ENCODE measurements at places on chromosomes 5 and 9.

DNA sequence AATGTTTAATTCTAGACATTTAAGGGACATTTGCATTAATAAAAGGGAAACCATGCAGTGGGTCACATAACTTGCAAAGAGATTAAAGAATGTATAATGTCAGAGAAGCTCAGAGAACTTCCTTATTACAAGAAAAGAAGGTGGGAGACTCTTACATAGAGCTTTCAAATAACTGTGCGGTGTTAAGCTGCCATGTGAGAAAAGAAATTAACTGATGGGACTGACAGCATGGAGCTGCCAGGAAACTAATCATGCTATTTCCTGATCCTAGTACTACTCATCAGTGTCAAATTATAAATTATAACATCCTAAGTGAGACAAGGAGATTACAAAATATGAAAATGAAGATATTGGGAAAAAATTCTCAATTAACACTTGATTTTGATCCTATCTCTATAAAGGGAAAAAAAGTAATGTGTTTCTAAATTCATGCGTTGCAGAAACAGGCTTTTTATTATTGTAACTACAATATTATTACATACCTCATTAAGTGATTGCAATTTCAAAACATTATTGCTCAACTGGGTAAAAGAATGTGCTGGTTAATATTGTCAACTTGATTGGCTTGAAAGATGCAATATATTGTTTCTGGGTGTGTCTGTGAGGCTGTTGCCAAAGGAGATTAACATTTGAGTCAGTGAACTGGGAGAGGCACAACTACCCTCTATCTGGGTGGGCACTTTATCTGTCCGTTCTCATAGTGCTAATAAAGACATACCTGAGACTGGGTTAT, 609.5 kb upstream of the NUDT12 start:
- no peak for DNase-seq

DNA sequence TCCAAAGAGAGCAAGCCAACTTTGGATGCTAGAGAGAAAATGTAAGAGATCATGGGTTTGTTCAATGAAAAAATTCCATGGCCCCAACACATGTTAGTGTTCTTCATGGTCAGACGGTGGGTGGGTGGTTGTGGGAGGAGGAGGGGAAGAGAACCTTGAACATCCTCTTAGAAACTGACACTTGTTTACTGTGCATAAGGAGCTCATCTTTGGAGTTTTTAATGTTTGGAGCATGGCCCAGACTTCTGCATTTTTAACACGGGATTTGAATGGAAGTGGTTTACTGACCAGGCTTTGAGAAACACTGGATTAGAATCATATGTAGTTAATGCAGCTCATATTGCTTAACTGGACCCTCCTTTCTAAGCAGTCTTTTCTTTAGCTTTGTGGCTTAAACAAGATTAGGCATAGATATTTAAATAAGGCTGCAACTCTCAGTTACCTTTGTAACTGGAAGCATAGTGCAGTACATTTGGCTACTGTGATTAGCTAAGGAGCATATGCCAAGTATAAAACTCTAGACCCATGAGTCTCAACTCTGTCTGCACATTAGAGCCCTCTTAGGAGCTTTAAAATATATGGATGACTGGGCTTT, 60.1 kb downstream of the FOCAD start:
- DNase-seq, result no peak

DNA sequence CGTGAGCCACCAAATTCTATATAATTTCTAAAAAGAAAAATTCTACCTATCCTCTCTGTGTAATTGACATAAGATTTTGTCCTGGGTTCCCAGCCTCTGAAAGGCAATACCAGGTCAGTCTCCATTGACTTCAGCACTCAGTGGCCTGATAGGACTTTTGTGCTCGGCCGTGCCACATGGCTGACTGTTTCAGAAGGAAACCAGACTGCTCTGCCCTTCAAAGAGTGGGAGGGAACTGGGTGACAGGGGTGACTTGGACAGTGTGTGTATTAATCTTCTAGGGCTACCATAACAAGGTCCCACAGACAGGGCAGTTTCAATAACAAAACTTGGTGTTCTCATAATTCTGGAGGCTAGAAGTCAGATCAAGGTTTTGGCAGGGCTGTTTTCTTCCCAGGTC, 43.0 kb downstream of the ARHGAP26 start:
- DNase-seq, result no peak

DNA sequence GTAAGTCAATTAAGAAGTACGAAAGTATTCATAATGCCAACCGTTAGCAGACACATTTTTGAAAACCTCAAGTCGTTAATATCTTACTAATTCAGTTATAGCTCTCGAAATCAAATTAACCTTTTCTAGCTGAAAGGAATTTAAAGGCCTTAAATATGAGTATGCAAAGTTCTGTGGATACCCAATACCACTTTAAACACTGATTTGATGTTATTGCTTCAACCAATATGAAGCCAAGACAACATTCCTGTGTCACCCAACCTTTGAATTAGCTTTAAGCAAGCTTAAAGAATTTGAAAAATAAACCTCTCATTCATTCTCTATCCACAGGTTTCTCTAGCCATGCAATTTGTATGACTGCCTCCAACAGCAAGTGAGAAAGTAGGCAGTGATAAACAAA, 204.5 kb downstream of the MCTP1 start:
- no peak for DNase-seq

GRCh38 chr5:7461371-7461770, 65.4 kb downstream of the ADCY2 start:
- DNase-seq, result no peak

- DNase-seq, result no peak
Observed at GRCh38 chr9:81145331-81145963, 543.9 kb downstream of the TLE1 start.

DNA sequence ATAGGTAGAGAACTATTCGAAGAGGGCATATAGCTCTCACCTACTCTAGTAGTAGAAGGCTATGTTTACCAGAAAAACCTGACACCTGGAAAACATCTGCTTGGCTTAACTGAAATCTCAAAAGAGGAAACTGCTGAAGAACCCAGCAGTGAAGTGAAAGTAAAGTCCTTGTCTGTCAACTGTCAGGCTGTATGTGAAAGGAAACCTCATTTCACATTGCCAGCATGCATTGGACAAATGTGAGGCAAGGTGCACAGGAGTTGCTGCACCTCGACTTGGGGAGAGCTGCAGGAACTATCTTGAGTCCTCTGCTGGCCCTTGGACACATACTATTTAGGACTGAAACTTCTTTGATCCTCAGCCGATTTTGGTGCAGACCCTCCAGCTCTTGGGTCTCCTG, 53.3 kb downstream of the NREP start:
- DNase-seq, result peak; percentile 68

GRCh38 chr9:131382850-131383729, 10.8 kb upstream of the PRRC2B start:
- no peak for DNase-seq

DNA sequence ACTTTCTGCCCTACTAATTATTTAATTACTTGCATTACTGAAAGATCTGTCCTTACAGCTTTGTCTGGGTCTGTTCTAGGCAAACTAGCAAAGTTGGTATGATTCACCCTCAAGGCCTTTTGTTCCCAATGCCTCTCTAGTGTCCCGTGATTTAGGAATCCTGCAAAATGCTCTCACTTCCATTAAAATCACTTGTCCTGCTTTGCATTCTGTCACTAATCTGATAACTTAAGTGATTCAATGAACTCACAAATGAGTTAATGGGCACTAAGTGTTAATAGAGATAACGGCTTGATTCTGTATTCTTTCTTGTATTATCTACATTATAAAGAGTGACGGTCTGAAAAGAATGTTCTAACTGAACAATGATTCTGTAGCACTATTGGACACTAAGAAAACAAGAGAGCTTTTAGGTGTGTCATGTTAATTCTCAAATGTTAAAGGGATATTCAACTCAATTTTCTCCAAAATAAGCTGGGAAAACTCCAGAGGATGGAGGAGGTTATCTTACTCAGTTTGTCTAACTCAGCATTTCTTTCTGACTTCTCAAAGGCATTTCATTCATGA, 697.3 kb downstream of the CETN3 start:
- no peak for DNase-seq

DNA sequence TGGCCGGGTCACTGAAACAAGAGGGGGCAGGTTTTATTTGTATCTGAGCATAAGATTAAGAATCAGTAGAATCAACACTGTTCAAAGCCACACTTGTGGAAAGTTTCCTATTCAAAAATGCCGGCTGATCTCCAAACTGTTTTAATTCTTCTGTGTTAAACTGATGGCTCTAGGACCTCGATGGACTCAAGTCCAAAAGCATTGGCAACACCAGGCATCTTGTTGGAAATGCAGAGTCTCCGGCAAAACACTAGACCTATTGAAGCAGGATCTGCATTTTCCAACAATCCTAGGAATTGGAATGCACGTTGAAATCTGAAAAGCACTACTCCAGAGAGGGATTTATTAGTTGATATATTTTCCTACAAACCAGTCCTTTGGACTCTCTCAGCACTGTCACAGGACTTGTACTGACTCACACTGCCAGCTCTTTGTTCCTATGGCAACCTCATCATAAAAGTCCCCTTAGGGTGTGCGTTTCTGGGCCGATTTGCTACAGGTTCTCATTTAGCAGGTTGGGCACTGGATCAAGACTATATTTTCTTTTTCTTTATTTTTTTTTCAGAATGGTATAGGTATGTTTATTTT, 48.1 kb upstream of the PCA3 start:
- no peak for DNase-seq

- peak; percentile 38 for DNase-seq
Observed at GRCh38 chr5:119453040-119453373, 710 bp downstream of the HSD17B4 start.

DNA sequence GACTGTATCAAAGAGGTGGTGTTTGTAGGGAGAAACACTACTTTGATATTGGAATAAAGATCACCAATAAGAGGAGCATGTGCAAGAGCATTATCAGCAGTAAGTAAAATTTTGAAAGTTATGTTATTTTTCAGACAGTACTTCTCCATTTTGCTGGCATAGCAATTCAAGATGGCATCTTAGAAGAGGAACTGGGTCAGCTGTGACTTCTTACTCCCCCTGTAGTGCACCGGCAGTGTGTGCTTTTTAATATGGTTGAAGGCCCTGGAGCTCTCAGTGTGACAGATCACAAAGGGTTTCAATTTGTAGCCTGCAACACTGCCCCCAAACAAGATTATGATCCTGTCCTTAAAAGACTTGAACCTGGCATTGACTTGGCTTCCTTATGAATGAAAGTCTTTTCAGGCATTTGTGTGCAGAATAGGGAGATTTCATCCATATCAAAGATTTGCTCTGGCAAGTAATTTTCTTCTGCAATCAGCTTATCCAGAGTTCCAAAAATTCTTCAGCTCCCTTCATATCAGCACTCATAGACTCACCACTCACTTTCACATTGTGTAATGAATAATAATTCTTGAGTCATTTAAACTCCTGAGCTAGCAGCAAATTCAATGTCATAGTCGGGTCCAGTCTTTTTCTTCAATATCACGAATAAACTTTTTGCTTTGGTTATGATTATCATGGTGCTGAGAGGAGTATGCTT, 105.7 kb upstream of the MAMDC2 start:
- no peak for DNase-seq

Measured in T-helper 2 cell (primary cell).